ENCODE measurements at places on chromosomes 1 and 21.
A peak's percentile ranks its signal among the peaks of the same experiment; 100 is the strongest.

DNA sequence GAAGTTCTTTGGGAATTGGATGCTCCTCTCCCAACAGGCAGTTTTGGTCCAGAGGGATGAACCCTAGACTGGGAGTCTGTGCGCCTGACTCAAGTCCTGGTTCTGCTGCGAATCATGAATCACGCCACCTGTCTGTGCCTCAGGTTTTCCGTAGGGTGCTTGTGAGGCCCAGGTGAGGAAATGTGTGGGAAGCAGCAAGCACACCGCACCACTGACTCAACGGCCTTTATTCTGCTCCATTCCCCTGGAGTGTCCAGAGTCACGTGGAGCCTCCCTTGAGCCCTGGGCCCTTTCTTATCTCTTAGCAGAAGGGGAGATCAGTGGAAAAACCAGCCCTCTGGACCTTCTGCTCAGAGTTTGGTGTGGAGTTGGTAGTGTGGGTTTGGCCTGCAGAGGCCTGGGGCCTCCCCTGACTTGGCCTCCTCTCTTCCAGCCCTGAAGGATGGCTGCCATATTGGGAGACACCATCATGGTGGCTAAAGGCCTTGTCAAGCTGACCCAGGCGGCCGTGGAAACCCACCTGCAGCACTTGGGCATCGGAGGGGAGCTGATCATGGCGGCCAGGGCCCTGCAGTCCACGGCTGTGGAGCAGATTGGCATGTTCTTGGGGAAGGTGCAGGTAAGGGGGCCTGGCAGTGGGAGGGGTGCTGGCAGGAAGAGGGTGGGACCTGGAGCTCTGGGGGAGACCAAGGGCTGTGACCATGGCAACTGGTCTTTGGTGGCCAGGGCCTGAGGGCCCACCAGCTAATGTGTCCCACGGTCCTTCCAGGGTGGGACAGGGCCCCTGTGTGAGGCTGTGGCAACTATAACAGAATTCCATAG, 21.1 kb downstream of the COQ8A start:
- peak; percentile 43 for DNase-seq

- DNase-seq: peak; percentile 52
Observed at GRCh38 chr1:110554871-110555801, 36.2 kb upstream of the KCNA10 start.

- no peak for DNase-seq
Observed at GRCh38 chr1:101059945-101060542, 34.5 kb upstream of the DPH5 start.

DNA sequence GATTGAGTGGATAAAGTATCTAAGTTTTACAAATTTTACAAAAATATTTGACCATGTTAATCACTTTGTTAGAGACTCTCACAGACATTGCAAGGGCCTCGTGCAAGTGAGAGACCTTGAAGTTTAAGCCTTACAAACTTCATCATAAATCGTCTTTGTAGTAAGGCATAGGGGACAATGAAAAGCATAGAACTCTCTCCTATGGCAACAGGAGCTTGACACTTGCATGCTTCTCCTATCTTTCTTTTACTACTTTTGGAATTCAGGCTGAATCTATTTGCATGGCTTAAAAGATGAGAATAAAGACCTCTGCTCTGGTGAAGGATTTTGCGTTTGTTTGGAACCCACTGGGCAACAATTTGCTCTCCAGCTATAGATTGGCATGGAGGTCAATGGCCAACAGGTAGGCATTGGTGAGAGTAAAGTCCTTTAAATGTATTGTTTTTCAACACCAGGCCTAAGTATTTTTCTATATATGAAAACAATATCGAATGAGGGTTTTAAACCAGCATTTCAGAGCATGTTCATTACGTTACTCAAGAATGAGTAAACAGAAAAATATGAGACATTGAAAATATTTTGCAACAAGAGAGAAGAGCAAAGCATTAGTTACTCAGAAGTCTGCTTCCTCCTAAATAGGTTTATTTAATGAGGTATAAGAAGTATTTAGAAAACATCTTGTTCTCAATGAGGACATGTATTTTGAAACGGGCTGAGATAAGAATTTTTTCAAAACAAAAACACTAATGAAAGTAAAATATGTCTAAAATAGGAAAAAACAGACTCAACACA, 192.2 kb downstream of the TGFB2 start:
- DNase-seq: no peak

DNA sequence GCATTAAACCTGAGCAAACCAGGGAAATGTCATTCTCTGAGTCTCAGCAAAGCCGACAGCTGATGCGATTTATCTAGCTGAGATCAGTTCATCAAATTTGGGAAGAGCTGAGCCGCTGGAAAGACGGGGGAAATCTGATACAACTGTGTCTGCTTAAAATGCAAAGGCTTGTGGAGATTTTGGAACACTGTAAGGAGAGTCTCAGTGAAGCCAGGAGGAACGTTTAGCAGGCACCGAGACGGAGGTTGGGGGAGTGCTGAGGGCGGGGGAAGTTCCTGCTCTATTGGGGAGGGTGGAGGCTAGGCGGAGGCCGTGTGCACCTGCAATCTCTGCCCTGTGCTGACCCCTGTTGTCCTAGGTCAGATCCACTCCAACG, 143.2 kb upstream of the CSF3R start:
- DNase-seq: no peak

- DNase-seq: no peak
Observed at GRCh38 chr1:104760017-104760416, 1010.3 kb downstream of the AMY1C start.

Data from stimulated activated CD4-positive, alpha-beta T cell treated with anti-CD3 and anti-CD28 coated beads, Interleukin-1b, Interleukin-23, amount 100 ng/mL, for 48 hours (primary cell).